CD4-positive, alpha-beta memory T cell (primary cell): ENCODE measurements at places on chromosomes 16 and 17.

DNA sequence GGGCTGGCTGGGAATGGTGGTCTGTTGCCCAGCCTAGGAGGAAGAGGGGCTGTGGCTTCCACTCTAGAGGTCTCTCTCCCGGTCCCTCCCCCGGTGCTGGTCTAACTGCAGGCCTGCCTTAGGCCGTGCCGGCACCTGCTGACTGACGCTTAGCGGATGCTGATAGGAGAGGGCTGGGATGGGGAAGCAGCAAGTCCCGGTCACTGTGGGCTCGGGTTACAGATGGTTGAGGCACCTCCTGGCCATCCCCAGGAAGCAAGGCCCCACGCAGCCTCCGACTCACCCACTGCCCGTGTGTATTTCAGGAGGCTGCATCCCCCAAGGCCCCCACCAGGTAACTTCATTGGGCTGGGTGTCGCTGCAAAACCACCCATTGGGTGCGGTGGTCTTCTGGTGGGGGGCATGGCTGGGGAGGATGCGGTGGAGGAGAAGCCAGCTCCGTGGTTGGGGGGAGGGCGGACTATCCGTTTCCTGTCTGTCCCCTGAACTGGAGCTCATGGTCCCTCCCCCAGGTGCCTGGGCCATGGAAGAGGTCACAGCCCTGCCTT is 278.9 kb downstream of the SEC14L1 start:
- no peak for DNase-seq

GRCh38 chr16:84562174-84562815 is 55.6 kb downstream of the COTL1 start:
- DNase-seq, result no peak

- no peak for DNase-seq
These were observed 435.5 kb downstream of the MAF start for GRCh38 chr16:79165079-79165478.

- DNase-seq, result no peak
These were observed 187.0 kb downstream of the CCDC182 start for GRCh38 chr17:57557834-57558681.

DNA sequence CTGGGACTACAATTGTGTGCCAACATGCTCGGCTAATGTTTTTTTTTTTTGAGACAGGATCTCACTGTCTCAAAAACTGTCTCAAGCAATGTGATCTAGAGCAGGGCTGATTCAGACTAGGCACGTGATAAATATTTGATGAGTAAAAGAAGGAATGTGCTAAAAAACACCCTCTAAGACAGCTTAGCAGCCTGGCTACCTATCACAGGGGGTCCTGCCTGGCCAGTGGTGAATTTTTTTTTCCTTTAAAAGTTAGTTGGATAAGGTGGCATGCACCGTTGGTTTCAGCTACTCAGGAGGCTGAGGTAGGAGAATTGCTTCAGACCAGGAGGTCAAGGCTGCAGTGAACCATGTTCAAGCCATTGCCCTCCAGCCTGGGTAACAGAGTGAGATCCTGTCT is 14.8 kb upstream of the GPATCH8 start:
- DNase-seq, result no peak

- peak; percentile 44 for DNase-seq
These were observed 7.4 kb downstream of the CDK5RAP3 start for GRCh38 chr17:47978324-47978723.

GRCh38 chr17:51044976-51045375 is 75.7 kb downstream of the SPAG9 start:
- no peak for DNase-seq

DNA sequence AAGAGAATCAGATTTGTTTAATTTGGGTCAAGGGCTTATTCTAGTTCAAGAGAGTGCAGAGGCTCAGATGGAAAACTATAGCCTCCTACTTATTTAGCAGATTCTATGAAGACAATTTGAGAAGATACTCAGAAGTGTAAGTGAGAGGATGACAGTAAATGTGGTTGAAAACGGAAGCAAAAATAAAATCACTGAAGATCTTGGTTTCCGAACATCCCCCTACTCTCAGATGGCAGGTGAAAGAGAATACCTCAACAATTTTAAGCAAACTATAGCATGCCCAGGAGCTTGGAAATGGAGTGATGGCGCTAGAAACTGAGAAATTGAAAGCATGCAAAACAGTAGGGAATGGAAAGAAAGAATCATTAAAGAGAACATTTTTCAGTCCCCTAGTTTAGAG is 705.5 kb upstream of the CDH8 start:
- no peak for DNase-seq

GRCh38 chr16:4373909-4374742 is 2.5 kb downstream of the VASN start:
- DNase-seq, result no peak

DNA sequence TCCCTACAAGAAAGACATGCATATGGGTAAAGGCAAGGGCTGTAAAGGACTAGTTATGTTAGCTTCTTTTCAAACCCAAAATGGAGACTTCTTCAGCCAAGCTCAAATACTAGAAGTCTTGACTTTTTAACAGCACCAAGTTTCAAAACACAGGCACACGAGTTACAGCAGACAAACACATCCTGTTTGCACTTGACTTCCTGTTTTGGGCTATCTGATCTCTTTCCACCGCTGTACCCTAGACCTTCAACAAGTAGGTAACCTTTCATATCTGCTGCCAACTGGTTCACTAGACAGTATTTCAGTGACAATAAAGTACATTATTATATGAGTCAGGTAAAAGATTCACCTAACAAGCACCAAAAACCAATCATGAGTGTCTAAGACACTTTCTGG is 12.3 kb downstream of the RFFL start:
- peak; percentile 79 for DNase-seq

DNA sequence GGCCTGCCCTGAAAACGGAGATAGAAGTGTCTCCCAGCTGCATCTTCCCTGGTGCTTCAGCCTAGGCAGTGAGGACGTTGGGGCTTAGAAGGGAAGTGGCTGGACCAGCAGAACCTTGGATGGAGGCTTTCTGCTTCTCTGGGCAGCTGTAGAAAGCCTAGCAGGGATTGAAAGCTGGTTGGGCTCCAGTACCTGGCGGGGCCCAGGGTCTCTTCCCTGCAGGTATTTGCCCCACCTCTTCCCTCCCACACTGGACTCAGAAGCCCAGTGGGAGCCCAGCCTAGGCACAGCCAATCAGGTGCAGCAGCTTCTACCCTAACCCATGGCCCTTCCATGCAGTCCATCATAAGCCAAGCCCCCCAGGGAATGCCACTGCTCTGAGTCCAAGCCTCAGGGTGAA is 190.3 kb upstream of the IRX6 start:
- DNase-seq, result no peak

GRCh38 chr17:40599468-40599763 is 34.1 kb upstream of the CCR7 start:
- DNase-seq, result no peak

DNA sequence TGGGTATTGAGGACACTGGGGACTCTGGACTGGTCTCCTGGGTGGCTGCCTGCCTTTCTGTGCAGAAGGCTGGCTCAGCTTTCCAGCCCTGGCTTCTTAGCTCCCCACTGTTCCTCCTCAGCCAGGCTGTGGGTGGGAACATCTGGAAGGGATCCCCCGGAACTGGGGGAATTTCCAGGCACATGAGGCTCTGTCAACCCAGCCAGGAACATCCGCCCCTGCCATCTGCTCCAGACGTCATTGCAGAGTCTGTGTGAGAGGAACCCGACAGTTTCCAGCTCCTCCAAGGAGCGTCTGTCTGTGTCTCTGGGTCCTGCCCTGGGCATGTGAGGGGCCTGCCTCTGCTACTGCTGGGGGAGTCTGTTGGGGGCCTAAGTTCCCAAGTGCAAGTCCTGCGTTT is 36.2 kb upstream of the CRHR1 start:
- DNase-seq, result no peak

- no peak for DNase-seq
These were observed 58.5 kb downstream of the ADAMTS18 start for GRCh38 chr16:77376358-77376757.

- DNase-seq, result no peak
These were observed 607 bp upstream of the PRPSAP1 start for GRCh38 chr17:76354317-76354729.

DNA sequence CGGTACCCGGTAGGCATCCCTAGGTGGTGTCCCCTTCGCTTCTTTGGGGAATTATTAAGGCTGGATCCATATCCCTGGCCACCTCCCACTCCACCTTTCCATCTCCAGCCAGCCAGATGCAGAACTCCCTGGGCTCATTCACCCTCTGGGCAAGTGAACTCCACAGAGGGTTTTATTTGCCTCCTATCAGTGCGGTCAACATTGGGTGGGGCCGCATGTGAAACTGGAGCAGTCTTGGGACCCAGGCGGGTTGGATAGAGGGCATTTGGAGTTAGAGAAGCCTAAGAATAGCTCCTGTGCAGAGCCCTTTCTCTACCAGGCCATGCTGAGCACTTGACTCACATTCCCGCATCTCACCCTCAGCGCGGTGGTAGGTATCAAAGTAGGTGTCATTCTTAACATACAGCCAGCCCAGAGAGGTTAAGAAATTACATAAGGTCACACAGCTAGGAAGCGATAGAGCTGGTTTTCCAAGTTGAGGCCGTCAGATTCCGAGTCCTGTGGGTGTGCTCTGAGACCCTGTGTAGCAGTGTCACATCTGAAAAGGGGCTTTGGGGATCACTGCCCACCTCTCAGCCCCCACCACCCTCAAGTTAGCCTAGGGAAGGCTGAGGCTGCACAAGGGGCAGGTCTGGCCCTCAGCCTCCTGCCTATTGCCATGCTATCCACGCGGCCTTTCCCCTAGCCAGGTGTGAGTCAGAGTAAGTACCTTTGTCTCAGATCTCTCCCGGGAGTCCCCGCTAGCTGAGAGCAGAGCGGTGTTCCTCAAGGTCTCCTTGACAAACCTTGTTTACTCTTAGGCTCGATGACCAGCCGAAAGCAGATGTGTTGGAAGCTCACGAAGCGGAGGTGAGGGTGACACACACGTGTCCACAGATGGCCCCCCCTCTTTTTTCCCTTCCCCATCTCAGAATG is 26.9 kb upstream of the LGALS9 start:
- no peak for DNase-seq

DNA sequence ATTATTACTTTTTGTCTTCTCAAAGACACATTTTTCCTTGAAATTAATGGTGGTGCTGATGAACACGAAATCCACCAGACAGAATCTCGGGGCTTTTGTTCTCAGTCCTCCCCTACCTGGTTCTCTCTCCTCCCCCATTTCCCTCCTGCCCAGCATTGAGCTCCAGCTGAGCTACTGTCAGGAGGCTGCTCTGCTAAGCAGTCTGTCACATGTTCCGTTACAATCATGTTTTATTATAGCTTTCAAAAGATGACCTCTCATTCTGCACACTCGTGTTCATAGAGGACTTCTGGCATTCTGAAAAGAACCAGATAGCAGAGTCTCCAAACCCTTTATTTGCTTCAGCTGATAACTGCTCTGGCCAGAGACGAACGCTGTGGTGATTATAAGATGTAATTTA is 732.5 kb upstream of the RBFOX1 start:
- no peak for DNase-seq

DNA sequence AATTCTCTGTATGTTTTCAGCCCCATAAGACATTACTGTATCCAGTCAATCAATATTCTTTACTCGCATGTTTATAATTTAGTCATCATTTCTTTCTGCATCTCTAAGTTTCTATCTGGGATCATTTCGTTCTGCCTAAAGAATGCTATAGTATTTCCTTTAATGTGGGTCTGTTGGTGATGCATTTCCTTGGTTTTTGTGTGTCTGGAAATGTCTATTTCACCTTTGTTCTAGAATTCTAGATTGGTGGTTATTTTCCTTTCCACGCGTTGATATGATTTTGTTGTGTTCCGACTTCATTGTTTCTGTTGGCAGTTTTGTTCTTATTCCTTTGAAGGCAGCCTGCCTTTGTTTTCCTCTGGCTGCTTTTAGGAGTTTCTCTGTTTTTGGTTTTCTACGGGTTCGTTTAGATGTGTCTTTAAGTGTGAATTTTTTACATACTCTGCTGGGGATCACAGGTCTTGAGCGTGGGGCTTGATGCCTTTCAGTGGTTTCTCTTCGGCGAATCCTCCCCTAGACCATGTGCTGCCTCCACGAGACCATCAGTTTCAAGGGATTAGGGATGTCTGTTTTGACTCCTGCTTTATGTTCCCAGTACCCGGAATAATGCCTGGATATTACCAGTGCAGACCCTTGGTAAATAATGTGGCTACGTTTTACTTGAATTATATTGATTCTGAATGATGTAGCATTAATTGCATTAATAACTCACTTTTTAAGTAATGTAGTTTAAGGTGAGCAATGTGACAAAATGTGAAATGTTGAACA is 23.5 kb downstream of the POLR3E start:
- DNase-seq, result no peak

DNA sequence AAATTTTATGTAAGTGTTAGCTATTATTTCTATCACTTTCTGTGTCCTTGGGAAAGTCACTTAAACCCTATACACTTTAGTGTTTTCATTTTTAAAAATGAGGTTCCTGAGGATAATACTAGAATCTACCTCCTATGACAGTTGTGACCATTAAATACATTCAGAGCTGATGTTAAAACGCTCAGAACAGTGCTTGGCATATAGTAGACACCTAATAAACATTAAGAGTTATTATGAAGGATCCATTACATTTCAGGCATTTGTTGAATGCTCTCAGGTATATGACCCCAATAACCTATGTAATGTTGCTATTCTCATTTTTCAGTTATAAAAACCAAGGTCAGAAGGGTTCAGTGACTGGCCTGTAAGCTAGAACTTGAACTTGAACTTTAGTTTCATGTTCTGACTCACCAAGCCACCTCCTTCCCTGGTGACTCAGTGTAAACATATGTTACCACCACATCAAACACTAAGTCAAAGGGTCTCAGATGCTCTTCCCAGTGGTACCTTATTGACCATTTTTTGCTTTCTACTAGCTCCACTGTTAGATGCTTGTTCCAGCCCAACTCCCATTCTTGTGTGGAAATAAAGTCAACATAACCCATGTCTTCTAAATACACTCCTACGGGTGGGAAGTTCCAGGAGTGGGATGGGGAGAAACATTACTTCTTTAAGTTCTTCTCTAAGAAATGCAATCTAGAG is 47.6 kb downstream of the HSD17B2 start:
- DNase-seq, result no peak

DNA sequence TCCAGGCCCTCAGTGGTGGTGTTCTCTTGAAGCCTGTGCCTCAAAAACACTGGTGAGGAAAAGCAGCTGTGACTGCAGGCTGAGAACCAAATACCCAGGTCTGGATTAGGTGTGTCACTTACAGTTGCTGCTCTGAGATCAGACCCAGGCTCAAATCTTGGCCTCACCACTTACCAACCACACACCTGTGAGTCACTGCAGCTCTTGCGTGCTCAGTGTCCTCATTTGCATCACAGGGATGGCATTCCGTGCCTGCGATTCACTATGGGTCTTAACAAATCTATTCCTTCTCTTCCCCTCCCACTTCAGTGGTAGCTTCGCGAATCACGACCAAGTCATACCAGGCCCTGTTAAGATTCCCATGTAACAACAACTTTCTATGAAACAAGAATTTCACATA is 233.4 kb upstream of the HSBP1 start:
- DNase-seq, result no peak

GRCh38 chr17:5804251-5804650 is 219.9 kb upstream of the NLRP1 start:
- no peak for DNase-seq
